ENCODE measurements at places on chromosomes 6 and 20.

DNA sequence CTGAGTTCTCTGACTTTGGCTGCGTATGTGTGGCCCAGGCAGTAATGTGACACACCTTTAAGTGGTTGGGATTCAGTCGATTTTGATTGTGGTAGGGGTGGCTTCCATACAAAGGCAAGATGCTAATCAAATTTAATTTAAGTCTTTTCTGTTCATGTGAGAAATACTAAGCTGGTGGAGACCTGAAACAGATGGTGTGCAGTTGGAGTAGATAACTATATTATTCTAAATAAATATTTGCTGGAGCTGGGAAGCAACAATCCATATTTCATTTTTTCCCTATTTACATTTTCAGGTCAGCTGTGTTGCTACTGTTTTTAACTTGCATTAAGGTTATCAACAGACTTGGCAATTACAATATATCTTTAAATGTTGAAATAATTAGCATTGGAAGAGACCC lies 67.4 kb upstream of the C20orf144 start:
- no peak for DNase-seq

DNA sequence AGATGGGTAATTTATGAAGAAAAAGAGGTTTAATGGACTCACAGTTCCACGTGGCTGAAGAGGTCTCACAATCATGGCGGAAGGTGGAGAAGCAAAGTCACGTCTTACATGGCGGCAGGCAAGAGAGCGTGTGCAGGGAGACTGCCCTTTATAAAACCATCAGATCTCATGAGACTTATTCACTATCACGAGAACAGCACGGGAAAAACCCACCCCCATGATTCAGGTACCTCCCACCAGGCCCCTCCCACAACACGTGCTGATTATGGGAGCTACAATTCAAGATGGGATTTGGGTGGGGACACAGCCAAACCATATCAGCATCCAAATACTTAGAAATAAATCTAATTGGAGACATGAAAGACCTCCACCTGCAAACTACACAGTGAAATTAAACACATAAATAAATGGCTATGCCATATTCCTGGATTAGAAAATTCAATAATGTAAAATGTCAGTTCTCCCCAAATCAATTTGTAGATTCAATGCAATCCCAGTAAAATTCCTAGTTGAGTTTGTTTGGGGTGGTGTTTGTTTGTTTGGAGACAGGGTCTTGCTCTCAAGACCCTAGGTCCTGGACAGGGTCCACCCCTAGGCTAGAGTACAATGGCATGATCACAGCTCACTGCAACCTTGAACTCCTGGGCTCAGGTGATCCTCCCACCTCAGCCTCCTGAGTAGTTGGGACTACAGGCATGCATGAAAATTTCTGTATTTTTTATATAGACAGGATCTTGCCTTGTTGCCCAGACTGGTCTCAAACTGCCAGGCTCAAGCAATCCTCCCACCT lies 101.6 kb downstream of the TAF4 start:
- DNase-seq = no peak

DNA sequence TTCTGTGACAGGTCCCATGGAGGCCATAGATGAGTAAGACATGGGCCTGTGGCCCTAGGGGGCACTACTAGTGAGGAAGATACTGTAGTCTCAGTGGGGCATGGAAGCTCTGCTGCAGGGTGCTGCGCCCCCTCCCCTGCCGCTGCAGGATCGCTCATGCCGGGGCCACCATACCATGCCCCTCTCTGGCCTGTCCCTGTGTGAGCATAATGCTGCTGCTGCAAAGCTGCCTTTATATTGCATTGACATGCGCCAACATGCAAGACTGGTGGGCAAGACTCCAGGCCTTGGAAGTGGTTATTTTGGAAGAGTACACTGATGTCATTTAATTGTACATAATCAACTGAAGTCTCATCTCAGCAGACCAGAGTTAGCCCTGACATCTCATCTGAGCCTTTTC lies 60.0 kb downstream of the TOX2 start:
- DNase-seq = no peak

- DNase-seq = no peak
Measured at GRCh38 chr6:43264599-43265145, 21.4 kb downstream of the TTBK1 start.

DNA sequence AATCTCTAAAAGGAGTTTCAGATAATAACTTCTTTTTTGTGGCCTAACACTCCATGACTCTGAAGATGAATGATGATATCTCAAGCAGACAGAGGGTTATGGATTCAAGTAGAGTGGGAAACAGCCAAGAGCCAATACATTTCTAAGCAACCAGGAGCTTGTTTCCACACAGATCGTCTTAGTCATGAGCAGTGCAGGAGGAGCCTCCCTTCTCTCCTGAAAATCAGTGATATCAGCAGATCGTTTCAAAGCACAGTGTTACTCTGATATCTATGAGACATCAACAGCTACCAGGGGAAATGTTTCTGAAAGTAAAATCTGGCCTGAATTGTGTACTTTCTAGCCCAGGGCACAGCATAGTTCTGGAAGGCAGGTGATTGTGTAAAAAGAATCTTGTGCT lies 11.5 kb downstream of the ADGRG6 start:
- no peak for DNase-seq

DNA sequence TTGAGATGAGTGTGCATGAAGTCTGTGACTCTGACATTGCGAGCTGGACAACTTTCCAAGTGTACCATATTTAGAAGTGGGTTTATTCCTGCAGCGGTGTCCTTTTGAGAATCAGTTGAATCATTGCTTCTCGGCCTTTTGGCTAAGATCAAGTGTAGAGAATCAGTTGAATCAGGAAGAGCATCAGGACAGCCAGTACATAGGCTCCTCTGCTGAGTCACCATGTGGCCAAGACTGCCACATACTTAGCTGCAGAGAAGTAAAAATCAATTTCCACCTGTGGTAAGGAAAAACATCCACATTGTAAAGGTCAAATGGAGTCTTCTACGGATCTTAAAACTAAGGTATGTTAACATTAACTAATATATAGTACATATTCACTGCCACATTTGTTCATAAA lies 428.4 kb upstream of the MARCKS start:
- no peak for DNase-seq

- no peak for DNase-seq
Measured at GRCh38 chr6:129320892-129321291, 389.1 kb downstream of the ARHGAP18 start.

DNA sequence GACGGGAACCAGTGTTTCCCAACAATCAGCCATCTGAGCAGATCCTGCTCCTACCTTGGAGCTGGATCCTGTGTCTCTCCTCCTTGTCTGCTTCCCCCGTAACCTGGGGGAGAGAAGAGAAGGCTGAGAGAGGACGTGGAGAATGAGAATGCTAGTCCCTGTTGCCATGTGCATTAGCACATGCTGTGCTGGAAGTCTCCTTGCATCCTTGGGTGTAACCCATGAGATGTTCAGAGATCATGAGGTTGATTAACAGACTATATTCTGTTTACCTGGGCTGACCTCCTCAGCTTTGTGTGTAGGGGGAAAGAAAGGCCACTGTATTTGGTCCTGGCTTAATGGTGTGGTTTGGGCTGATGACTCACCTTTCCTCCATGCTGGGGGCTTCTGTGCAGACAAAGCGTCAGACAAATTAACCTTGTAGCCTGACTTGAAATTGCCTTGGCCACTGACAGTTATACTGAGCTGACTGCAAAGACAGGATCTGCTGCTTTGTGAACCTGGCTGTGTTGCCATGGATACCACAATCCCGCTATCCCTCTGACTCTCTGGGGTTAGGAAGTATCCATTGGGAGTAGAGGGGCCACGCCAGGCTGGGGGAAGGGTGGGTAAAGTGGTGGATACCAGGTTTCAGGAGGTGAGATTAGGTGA lies 243.7 kb upstream of the CHD6 start:
- no peak for DNase-seq

- DNase-seq = no peak
Measured at GRCh38 chr6:81172056-81172740, 580.3 kb downstream of the TENT5A start.

DNA sequence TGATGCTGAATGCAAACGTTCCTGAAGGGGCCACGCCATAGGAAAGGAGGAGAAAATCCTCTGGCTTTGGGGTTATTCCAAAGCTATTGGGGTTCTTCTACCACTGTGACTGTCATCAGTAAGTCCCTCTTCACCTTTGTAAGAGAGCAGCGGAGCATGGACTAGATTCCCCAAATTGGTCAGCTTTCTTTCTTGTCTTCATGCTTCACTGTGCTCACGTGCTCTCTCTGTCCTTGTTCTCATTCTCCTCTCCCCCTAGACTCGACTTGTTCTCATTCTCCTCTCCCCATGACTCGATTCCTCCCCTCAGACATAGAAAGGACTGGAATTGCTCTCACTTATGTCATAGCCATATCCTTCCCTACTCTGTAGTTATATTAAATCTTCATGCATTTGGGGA lies 54.8 kb upstream of the ADGRG6 start:
- no peak for DNase-seq

- no peak for DNase-seq
Measured at GRCh38 chr20:44209686-44210405, 725 bp downstream of the OSER1 start.

- no peak for DNase-seq
Measured at GRCh38 chr6:53070806-53071205, 5.6 kb downstream of the FBXO9 start.

DNA sequence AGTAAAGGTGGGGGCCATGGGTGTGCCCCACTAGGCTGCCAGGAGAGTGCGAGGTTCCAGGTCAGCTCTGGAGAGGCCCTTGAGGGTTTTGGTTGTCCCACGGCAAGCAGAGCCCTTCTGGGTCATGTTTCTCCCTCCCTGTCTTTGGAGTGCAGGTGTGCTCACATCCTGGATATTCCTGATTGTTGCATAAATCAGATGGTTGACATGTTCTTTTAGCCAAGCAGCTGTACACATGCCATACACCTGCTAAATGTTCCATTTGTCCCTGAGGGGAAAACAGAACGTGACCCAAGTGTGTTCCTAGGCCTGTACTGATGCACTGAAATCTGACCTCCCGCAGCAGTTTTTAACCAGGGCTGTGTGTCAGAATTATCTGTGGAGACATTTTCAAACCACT lies 77.5 kb upstream of the BEND3 start:
- DNase-seq = no peak

- DNase-seq = no peak
Measured at GRCh38 chr20:57544838-57545564, 15.9 kb upstream of the PCK1 start.

DNA sequence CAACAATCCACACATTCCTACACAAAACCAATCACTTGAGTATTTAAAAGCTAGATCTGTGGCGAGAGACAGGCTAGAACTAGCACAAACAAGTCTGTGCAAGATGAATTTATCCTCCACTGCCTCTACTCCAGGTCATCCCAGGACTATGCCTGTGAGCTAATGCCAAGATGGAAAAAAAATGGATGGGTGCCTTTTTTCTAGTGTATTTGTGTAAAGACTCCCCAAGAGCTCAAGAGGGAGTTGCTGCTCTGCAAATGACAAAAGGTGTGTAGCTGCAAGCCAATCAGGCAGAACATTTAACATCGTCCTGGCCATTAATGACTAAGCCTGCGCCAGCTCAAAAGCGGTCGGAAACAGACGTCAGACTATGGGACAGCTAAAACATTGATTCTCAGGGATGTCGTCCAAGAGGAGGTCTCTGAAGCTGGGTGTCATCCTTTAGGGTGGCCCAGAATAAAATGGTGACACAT lies 21.9 kb downstream of the ATXN1 start:
- DNase-seq = no peak

DNA sequence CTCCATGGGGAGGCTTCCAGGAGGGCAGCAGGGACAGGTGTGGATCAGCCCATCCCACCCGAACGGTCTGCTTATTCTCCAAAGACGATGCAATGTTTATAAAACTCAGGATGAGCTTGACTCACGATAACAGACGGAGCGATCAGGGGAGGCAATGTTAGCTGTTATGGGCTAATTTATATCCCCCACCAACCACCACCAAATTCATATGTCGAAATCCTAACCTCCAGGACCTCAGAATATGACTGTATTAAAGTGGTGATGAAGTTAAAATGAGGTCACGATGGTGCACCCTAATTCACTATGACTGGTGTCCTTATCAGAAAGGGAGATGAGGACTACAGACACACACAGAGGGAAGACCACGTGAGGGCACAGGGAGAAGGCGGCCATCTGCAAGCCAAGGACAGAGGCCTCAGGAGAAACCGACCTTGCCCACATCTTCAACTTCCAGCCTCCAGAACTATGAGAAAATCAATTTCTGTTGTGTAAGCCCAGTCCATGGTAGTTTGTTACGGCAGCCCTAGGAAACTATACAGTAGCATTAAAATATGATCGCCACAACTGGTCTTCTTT lies 7.0 kb downstream of the ADTRP start:
- DNase-seq = no peak

DNA sequence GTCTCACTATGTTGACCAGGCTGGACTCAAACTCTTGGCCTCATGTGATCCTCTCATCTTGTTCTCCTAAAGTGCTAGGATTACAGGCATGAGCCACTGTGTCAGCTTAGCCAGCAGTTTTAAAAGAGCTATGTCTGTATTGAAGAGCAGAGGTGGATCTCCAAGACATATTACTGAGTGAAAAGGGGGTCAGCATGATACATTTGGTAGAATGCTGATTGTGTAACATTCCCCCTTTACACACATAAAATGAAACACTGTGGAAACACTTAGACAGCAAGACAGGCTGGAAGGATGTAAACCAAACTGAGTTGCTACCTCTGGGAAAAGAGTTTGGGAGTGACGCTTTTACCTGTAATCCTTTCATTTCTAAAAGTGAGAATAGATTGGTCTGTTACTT lies 1.7 kb upstream of the RIPOR3 start:
- DNase-seq = no peak

GRCh38 chr6:72580281-72580940 lies 41.5 kb upstream of the KCNQ5 start:
- no peak for DNase-seq

DNA sequence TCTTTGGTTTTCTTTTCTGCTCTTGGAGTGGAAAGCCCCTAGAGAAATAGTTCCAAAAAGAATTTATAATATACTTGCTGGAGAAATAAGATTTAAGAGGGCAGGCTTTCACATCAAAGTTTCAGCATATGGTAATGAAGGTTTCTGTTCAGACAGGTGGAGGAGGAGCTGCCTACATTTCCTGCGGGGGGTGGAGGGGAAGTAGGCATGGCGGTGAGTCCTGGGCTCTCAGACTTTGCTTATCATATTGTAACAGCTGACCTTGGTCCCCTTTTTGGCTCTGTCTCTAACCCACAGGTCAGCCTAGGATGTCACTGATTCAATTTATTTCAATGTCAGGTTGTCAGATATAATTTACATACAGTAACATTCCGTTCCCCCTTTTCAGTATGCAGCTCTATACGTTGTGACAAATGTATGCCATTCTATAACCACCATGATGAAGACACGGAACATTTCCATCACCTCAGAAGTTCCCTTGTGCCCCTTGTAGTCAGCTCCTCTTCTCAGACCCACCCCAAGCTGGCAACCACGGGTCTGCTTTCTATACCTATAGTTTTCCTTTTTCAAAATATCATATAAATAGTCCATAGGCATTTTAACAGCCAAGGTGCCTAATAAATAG lies 77.6 kb upstream of the GGTLC1 start:
- DNase-seq = no peak

DNA sequence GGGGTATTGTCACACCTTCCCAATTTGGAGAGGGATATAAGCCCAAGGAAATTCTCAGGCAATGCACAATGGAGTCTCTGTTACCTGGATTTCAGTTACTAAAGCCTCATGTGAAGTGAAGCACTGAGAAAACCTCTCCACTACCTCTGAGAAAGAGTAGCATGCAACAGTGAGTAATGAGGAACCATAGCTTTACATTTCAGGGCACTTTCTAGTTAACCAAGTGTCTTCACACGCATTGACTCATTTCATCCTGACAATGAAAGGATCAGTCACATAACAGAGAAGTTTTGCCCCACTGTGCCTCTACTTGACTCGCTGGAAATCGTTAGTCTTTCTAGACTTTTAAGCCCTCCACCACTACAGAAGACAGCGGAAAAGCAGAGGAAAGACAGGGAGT lies 86.2 kb upstream of the ARID1B start:
- no peak for DNase-seq

- DNase-seq = no peak
Measured at GRCh38 chr6:5280920-5281319, 19.6 kb downstream of the FARS2 start.
